ENCODE measurements at places on chromosomes 3 and 15. TPM values are rescaled to one million over a fixed set of nuclear protein-coding genes. Genes with fewer than 3 reads are reported as not detected.
A peak's percentile ranks its signal among the peaks of the same experiment; 100 is the strongest.

The FANCD2OS gene
- total RNA-seq: not detected

The DNAH12 gene
- total RNA-seq: 0.70 TPM

The SNTN gene
- not detected for total RNA-seq

GRCh38 chr3:166052440-166052839, 215.2 kb upstream of the BCHE start:
- no peak for DNase-seq

- DNase-seq: no peak
Observed at GRCh38 chr15:66830358-66830757, 128.3 kb downstream of the SMAD6 start.

GRCh38 chr3:187281191-187281714, 10.3 kb downstream of the MASP1 start:
- DNase-seq: no peak

DNA sequence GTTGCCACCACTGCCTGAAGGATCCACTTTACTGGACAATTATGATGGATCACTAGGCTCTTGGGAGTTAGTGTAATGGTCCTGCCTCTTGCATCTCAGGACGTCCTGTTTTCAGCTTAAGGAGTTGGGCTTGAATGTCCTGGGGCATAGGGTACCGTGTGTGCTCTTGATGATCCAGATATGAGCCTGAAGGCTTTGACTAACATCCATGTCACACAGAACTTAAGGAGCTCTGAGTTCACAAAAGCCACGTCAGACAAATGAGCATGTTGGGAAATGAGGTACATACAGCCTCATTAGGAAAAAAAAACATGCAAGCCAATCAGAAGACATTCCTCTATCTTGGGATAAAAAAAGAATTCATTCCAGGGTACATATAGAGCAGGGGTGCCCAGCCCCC, 40.8 kb downstream of the CA12 start:
- no peak for DNase-seq

GRCh38 chr3:181418233-181418632, 293.5 kb upstream of the SOX2 start:
- DNase-seq: no peak

DNA sequence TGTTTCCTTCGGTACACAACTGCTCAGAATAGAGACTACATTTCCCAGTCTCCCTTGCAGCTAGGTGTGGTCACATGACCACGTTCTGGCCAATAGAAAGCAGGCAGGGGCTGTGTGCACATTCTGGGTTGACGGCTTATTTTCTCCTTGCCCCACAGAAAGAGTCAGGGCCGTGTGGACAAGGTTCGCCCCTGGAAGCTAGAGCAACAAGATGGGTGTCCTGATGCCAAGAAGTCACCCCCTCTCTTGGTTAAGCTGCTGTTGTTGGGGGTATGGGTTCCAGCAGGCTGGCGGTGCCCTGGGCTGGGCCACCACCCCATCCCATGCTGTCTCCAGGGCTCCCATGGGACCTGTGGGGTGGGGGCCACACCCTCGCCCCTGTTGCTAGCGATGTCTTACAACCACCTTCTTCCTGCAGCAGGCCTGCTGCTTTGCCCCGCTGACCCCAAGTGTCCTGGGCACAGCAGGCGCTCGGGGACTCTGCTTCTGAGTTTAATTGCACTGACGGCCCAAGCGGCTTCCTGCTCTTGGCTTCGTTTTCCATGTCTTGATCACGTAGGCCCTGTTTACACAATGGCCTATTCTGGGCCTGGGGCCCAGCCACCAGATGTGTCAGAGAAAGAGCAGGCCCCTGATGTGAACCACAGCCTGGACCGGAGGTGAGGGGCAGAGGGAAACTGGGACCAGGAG, 24.9 kb downstream of the ABTB1 start:
- DNase-seq: peak; percentile 81

DNA sequence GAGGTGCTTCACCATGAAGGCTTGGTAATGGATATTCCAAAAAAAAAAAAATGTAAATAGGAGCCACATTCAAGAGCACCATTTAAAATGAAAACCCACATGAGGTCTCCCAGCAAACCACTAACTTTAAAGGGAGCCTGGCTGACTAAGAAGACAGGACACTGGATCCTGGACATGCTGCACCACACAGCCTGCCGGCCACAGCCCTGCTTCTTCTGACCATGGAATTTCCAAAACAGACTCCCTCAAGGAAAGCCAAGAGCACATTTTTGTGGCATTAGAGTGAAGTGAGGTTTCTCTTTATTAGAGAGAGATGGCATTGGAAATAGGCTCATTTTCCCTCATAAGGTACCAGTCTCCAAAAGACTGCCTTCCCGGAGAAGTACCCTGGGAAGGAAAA, 113.9 kb downstream of the RORA start:
- DNase-seq: no peak
